ENCODE measurements at places on chromosomes 13 and 19.

DNA sequence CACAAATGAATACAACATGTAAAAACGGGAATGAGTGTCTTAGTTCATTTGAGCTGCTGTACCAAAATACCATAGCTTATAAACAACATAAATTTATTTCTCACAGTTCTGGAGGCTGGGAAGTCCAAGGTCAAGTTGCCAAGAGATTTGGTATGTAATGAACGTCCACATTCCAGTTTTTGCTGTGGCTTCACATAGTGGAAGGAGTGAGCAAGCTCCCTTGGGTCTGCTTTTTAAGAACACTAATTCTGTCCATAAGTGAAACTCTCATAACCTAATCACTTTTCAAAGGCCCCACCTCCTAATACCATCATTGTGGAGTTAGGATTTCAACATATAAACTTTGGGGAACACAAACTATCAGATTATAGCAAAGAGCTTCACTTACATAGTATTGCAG, 1189.6 kb downstream of the PCDH9 start:
- no peak for ATAC-seq

- ATAC-seq = peak; percentile 28
Observed at GRCh38 chr13:44347301-44347700, 26.3 kb upstream of the SERP2 start.

GRCh38 chr13:26425443-26426358, 131.8 kb upstream of the WASF3 start:
- no peak for ATAC-seq

DNA sequence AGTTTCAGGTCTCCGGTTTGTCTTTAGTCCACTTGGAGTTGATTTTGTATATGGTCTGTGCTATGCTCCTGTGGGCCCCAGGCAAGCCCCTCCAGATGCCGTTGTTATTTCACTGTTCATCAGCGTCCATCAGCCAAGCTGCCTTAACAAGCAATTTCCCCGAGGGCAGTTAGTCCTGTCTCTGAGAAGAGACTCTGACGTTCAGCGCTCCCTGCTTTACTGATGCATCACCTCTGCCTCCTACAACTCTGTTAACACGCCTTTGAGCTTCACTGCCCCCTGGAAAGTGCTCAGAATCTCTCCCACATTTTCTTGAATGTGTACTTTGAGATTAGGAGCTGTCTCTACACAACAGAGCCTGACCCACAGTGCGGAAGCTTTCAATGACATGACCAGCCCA, 41.8 kb upstream of the UBAC2 start:
- no peak for ATAC-seq

GRCh38 chr19:35731779-35732405, 10.4 kb downstream of the IGFLR1 start:
- ATAC-seq = no peak

DNA sequence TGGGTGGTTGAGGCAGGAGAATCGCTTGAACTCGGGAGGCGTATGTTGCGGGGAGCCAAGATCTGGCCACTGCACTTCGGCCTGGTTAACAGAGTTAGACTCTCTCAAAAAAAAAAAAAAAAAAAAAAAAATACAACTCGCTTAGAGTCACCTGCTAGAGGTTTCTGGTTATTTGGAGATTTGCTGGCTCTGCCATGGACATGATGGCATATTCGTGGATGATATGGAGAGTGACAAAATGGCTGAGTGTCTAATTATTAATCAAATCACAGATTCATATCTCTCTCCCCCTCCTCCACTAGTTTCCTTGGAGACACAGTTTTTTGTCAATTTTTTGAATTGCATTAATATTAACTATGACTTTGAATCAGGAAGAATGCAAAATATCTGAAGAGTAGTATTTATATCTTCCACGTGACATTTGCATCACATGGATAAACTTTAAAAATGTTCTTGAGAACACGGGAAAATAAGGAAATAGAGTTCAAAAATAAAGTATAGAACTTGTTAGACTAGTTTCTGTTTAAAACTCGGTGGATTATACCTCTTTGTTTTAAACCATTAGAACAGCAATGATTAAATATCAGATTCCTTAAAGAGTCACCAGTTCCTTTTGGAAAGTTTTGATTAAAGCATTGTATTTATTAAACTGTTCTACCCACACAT, 47.8 kb downstream of the KLF5 start:
- no peak for ATAC-seq

DNA sequence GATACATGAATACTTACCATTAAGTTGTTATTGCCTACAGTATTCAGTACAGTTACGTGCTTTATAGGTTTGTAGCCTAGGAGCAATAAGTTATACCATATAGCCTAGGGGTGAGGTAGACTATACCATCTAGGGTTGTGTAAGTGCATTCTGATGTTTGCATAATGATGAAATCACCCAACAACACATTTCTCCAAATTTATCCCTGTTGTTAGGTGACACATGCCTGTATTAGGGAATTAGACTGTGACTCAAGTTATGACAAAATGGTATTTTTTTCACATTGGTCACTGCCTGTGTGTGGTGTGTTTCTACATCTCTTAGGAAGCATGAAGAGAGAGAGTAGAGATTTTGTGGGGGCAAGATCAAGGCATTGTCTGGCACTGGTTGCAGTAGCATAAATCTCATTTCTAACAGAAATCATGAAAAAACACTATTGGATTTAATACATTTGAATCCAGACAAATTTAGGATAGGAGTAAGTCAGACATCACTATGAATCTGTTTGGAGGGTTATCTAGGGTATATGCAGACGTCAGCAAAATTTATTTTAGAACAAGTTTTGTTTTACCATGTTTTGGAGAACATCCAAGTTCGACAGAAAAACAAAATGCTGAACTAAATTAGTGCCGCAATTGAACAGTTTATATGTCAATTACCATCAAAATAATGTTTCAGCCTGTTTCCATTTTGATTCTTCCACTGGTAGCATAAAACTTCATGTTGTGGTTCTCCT, 332.1 kb downstream of the LMO7 start:
- ATAC-seq = no peak

DNA sequence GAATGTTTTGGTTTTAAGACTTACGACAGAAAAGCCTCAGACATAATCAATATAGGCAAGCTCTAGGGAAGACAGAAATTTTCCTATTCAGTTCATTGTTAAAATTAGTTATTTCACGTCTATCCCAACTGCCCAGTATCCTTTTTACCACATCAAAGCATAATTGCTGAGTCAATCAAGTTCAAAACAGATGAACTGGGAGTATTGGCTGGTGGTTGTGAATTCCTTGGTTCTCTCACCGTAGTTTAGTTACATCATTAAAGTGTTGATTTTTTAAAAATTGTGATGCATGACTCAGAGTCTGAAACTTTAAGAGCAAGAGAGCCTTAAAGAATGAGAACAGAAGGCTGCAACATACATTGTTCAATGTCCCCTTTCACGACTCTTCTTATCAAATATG, 143.3 kb upstream of the FREM2 start:
- ATAC-seq = no peak

DNA sequence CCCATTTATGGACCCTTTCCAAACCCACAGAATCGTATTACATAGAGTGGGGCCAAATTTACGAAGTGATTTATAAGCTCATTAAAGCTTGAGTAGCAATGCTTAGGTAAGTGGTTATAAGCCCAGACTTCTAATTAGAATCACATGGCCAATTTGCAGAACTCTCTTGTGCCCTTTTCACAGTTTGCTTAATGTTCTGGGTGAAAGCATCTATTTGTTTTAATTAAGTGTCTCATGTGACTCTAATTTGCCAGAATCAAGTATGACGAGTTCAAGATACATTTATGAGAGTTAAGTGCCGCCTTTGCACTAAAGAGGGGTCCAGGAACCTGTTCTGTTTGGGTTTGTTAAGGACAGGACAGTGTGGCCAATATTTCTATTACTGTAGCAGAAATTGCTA, 46.0 kb upstream of the ZNF681 start:
- no peak for ATAC-seq

DNA sequence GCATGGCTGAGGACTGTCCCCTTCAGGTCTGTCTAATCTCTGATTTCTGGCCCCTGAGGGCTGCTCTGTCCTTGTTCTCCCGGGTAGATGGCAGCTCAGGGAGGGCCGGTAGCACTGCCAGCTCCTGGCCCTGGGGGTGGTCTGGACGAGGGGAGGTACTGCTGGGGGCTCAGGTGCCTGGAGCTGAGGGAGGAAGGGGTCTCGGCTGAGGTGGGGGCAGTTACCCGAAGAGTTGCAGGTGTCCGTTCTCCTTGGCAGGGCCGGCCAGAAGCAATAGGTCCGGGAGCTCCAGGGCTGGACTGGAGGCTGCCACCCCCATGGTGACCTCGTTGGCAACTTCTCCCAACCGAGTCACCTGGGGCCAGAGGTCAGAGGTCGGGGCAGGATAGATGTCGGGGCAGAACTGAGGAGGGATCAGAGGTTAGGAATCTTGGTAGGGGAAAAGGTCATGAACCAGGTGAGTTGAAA, 1.2 kb upstream of the EMC10 start:
- ATAC-seq = no peak

GRCh38 chr13:100138859-100139491, 50.1 kb downstream of the PCCA start:
- ATAC-seq = no peak

DNA sequence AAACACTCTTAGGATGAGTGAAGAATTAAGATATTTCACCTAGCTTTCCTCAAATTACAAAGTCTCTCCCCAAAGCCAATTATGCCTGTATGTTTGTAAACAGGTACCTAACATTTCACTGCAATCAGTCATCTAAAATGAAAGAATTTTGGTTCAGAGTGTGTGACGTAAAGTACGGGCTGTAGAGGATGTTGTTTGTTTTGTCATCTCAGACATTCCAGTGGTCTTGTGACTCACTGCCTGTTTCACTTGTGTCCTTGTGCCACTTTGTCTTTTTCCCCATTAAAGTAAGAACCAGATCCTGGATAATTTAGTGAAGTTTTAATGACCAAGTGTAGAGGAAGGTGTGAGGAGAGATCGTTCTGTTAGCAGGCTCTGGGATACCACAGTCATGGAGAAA, 28.6 kb upstream of the EID2 start:
- ATAC-seq = no peak

- no peak for ATAC-seq
Observed at GRCh38 chr13:113886561-113887112, 22.8 kb upstream of the GAS6 start.

GRCh38 chr13:43472980-43473379, 313.8 kb downstream of the ENOX1 start:
- no peak for ATAC-seq

GRCh38 chr13:21124852-21125251, 51.5 kb downstream of the SKA3 start:
- ATAC-seq = peak; percentile 97

DNA sequence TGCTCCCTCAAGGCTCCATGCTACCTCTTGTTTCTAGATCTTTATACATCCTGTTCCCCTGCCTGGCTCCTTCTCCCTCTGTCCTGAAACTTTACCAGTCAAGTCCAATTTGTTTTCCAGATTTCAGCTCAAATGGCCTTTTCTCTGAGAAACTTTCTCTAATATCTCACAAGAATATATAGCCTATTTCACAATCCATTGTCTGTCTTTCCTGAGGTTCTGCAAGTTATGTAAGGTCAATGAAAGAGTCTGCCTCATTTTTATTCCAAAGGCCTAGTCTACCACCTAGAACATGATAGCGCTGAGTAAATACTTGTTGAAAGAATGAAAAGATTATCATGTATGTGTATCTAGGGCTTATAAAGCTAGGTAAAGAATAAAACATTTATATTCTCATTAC, 348.8 kb downstream of the SPRY2 start:
- ATAC-seq = no peak

GRCh38 chr19:14116918-14117578, 514 bp downstream of the PRKACA start:
- ATAC-seq = no peak

- no peak for ATAC-seq
Observed at GRCh38 chr13:24166561-24166960, 6.0 kb downstream of the SPATA13 start.

DNA sequence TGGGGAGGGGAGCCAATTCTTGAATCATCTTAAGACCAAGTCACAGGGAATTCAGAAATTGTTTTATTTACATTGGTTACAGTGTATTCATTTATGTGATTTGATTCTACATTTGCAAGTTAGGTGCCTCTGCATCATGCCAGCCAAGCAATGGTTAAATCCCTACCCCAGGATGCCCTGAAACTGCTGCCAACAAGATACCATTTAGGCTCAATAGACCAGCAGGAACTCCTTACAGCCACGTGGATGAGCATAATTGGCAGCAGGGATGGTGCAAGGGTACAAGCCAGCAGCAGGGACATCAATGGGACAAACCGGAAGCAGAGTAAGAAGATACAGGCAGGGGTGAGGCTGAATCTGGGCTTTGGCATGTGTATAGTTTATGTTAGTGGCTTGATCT, 72.4 kb upstream of the NBEA start:
- ATAC-seq = no peak

DNA sequence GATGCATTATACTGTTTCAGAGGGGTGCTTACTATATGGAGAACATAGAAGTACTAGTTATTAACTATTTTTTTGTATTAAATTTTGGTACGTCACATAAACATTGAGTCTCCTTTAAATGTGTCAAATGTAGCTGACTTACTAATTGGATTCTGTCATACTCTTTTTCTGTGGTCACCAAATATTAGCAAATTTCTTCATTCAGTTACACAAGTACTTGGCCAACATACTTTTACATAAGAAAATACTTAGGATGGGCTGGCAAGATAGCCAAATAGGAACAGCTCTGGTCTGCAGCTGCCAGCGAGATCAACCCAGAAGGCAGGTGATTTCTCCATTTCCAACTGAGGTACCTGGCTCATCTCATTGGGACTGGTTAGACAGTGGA, 19.2 kb downstream of the LPAR6 start:
- ATAC-seq = no peak

- no peak for ATAC-seq
Observed at GRCh38 chr19:39167461-39168257, 29.1 kb upstream of the NCCRP1 start.

- peak; percentile 85 for ATAC-seq
Observed at GRCh38 chr13:113907635-113908617, 44.0 kb upstream of the GAS6 start.

DNA sequence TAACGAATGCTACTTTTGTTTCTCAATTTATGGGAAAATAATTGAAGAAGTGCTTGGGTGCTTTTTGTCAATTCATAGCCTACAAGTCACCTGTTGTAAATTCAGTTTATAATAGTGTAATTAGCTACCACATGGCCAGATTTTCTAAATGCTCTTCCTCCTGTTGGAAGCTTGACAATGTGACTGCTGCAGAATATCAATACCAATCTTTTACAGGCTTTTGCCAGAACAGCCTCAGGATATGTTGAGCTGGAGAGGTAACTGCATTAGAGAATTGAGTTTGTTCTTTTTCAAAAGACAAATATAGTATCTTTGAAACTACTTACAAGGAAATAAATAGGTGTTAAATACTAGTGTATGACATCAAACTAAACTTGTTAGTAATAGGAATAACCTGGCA, 277.8 kb downstream of the POU4F1 start:
- ATAC-seq = no peak

DNA sequence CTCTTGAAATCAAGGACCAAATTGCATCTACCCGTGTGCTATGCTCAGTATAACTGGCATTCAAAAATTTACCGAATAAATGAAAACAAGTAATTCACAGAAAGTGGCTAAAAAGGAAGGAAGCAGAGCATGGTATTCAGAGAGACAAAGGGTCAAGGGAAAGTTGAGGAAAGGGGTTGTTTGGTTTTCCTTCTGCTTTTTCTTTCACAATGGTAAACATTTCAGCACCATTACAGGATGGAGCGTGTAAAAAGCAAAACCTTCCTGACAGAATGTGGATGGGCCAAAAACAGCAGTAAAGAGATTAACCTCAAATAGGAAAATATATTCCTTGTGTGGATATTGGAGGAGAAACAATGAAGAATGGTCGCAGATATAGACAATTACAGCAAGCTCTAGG, 14.8 kb downstream of the DIAPH3 start:
- no peak for ATAC-seq

GRCh38 chr19:15300533-15301197, 31.7 kb downstream of the BRD4 start:
- no peak for ATAC-seq

All from SK-N-SH treated with all-trans-retinoic acid at 6 μM for 48 hours (cell line).